HCT116 (cell line): ENCODE measurements at places on chromosomes 2 and 18.

DNA sequence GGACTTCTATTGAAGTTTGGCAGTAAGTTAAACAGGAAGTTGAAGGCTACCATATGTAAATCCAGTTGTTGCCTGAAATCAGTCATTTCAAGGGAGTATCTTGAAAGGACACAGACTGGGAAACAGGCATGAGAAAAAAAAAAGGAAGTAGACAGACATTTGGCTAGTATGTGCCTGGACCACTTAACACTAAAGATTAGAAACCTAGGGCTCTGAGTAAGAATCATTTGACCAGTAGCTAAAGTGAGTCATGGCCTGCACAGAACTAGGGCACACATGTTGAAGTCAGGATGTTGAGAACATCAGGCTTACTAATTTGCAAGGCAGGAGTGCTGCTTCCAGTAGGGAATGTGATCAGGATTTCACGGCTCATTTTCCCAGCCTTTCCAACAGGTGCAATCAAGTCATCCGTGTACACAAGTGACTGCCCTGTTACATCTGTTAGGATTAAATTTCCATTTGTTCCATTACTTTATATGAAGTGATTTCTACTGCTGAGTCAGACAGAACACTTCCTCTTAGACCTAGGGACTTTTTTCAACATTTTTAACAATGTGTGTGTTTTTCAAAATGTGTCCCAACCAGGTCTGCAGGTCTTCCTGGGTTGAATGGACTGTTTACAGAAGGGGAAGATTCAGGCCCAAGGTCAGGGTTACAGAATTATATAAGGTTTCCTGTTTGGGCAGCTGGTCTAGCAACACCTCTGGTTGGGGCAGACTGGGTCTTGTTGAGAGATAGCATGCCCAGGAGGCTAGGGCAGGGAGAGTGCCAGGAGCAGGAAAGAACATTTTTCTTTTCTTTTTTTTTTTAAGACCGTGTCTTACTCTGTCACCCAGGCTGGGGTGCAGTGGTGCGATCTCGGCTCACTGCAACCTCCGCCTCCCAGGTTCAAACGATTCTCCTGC, 145.6 kb downstream of the TGIF1 start:
- DNase-seq, result no peak

GRCh38 chr2:29747786-29748470, 173.5 kb downstream of the ALK start:
- DNase-seq, result peak; percentile 99

DNA sequence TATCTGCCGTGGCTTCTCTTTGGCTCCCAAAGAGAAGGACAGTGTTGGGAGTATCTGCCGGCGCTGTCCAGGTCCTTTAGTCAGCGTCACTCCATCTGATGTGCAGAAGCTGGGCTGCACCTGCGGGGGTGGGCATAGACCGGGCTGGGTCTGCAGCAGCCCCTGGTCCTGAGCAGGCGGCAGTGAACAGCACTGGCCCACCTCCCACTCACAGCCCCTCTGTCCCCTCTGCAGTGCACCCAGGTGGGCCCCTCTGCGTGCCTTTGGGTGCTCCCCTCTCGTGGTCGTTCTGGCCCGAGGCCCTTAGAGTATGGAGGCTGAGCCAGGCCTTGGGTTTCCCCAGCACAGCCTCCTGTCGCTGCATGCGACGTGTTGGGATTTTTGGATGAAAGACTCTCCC, 95.7 kb downstream of the USP40 start:
- no peak for DNase-seq

DNA sequence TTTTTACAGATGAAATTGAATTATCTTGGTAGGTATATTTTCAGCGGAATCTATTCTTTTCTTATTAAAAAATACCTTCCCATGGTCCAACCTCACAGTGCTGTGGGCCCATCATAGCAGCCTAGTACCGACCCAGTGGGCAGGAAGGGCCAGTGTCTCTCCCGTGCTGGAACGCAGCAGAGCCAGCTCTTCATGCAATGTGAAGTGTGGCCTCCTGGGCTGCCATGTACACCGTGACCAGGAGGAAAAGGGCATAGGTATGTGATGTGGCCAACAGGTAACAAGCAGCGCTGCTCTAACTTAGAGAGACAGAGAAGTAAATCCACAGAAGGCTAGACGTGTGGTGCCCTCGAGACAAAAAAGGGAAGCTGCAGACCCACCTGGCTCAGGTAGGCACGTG, 221.1 kb upstream of the SALL3 start:
- no peak for DNase-seq

GRCh38 chr18:60022671-60023276, 123.0 kb downstream of the PMAIP1 start:
- no peak for DNase-seq

GRCh38 chr18:48304906-48305693, 104.1 kb downstream of the ZBTB7C start:
- no peak for DNase-seq

DNA sequence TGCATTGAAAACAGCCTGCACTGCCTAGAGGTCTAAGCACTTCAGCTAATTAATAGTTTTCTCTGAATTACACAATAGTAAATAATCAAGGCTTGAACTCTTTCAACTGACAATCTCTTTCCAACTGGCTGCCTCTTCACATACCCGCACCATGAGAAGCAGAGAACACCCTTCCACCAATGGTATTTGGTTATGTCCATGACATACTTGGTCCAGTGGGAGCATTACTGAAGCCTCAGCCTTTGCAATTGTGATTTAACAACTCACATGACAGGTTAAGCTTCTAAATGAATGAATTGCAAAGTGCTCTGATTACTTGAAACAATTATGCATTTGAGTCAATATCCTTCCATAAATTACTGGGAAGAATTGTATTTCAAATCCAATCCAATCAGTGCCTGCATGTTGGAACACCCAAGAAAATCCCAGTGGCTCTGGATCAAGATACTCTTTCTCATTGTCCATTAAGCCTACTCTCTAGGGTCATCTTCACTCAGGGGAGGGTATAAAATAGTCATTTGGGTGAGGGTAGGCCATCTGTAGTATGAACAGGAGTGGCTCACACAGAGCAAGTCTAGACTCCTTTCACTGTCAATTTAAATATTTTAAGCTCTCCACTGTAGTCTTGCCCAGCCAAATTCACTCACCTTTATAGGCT, 101.1 kb downstream of the HS1BP3 start:
- DNase-seq, result no peak

GRCh38 chr18:74803769-74804168, 206.1 kb downstream of the ZNF407 start:
- no peak for DNase-seq

DNA sequence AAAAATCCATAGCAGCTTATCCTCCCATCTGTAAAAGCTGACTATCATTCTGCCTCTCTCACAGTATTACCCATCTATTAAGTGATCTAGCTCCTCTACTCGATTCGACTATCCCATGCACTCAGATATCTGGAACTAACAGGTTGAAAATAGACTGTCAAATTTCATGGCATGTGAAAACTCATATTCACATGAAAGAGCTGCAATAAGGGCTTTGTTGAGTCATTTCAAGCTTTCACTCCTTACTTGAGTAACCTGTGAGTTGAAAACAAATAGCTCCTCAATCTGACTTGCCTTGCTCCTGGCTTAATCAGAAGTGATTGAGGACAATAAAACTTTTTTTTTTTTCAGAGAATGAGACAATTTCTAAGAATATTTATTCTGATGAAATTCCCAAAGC, 192.4 kb upstream of the ERBB4 start:
- no peak for DNase-seq

- no peak for DNase-seq
These were observed 396.3 kb downstream of the IRS1 start for GRCh38 chr2:226403369-226403768.

- DNase-seq, result peak; percentile 48
These were observed 2.1 kb upstream of the SPIRE1 start for GRCh38 chr18:12659904-12660605.

DNA sequence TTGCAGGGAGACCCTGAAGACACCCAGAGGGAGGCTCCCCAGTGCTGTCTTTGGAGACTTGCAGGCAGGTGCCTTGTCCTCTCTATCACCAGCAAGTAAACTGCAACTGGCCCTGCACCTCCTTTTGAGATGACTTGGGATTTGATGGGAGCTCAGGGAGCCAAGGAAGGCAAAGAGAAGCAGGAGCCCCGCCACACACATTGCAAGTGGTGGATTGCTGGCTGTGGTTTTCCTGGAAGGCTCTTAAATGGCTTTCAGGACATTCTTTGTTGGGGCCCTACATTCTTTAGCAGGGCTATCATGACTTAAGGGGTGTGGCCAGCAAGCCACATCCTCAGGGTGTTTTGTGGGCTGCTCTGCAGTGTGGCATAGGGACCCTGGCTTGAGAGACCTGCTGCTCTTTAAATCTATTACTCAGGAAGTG, 39.9 kb upstream of the CDC42EP3 start:
- DNase-seq, result peak; percentile 26

- DNase-seq, result no peak
These were observed 132.3 kb upstream of the DLX2 start for GRCh38 chr2:172234716-172235691.
